ENCODE measurements at places on chromosomes 16 and 17.

- DNase-seq = no peak
Measured at GRCh38 chr16:17273142-17273561, 197.6 kb downstream of the XYLT1 start.

DNA sequence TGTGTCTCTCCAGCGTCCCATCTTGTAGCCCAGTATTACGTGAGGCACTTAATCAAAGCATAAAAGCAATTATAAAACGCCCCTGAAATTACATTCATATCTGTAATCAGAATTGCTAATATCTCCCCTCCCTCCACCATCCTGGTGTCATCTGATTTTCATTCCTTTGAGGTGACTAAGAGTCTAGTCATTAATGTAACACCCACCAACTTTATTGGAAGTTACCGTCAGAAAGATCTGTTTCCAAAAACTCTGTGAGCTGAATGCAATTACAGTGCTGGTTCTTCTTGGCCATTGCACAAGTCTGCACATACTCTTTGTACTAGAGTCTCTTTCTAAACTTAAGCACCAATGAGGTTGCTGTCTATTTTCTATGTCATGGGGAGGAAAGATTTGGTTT, 12.5 kb upstream of the MAF start:
- DNase-seq = no peak

GRCh38 chr16:23700509-23700908, 12.5 kb downstream of the ERN2 start:
- DNase-seq = no peak

DNA sequence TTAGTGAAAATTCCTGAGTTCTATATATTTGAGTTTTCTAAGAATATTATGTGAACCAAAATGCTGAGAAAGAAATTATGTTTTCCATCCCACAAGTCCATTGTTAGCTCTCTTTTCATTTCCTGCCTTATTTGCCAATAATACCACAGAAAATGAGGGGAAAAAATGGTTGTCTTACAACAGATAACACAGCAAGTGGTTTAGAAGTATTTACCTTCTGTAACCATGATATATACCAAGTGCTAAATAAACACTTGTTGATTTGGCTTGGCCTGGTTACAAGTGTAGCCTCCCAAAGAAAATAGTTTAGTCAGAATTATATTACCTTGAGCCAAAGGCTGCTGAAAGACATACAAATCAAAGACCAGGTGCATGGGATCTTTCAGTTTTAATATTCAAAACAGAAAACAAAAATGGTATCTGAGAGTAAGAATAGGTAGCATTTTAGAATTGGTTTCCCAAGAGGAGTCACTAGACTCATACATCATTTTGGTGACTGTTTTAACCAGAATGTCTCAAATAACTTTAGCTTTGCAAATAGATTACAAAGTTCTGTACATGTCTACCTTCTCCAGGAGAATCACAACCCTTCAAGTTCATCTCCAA, 439.8 kb upstream of the DYNLRB2 start:
- DNase-seq = peak; percentile 40

GRCh38 chr16:58634265-58634802, 4.7 kb upstream of the CNOT1 start:
- no peak for DNase-seq

DNA sequence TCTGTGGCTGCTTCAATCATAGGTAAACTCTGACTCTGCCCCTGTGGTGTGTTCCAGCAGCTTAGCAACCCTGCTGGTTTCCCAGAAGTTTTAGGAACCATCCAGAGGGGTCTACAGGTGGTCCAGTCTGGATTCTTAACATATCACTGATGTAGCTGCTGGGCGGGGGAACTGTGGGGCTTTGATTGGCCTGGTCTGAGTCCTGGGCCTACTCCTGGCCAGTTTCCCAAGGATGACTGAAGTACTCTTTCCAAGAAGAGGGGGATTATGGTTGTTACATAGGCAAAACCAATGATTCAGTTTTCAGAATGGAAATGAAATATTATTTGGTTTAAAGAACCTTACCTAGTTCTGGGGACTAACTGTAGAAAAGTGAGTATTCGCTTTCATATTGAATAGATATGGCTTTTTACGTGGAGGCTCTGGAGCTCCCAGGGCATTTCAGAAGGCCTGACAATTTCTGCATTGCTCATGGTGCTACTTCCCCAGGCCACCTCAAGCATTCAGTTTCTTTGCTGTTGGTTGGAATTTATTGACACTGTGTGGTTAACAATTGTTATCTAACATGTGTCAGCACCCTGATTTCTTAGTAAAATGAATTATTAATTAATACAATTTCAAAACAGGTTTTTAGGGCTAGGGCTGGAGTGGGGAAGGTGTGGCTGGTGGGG, 38.4 kb downstream of the EPN2 start:
- DNase-seq = no peak

- DNase-seq = no peak
Measured at GRCh38 chr17:27808628-27809027, 8.3 kb upstream of the NOS2 start.

GRCh38 chr17:78231991-78232858, 794 bp downstream of the TMEM235 start:
- DNase-seq = no peak

DNA sequence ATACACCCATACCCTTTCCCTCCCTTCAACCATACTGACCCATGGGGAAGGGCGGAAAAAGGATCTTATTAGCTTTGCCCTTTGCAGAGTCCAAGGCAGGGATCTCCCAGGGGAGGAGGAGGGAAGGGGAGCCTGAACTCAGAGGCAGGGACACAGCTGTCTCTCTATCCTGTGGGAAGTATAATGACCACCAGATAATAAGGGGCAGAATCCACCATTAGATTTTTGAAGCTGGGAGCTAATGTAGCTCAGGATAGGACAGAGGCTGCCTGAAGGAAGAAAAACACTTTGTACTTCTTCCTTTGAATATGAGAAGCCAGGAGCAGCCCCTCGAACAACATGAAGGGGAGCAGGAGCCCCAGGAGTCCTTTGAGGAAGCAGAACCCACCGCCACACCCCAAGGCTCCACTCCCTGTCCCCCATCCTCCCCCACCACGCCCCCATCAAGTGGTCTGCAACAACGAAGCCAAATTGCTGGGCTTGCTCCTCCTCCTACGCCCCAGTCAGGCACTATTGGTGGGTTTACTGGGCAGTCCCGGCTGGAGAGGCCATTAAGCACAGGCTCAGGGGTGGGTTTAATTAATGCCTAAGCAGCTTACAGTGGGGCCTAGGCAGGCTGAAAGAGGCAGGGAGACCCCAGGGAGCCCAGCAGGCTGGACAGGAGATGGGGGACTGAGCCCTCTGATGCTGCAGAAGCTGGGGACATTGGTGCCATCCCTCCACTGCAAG, 5.3 kb downstream of the MPP2 start:
- DNase-seq = no peak

GRCh38 chr16:19861811-19862327, 22.8 kb downstream of the GPRC5B start:
- no peak for DNase-seq

DNA sequence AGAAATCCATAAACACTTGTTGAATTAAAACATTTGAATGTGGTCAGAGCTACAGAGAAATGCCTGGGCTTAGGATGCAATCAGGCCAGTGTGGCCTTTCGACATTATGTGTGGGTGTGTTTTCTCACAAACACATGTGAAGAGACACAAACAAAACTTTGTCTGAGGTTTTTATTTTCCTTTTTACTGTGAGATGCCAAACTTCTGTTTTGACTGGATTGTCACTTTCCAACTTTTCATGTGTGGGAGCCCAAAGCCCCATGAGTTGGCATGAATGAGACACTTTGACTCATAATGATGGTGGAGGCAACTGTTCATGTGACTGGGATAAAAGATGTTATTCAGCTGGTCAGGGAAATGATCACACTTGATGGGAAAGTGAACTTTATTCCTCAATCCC, 71.9 kb upstream of the GAS7 start:
- DNase-seq = no peak

DNA sequence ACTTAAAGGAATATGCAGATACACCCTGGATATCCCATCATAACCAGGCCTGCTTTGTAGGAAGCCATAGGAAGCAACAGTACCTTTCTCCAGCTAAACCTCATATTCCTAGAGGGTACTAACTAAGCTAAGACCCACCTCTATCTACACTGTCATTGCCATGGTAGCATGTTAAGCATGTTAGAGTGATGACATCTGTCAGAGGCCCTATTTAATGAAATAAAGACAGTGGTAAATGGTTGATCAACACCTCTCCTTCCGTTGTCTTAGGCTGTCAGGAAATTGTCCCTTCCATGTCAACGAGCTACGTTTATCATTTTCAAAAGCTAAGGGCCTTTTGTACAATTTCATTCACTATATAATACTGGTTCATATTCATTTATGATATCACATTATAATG, 251.1 kb upstream of the PSMD7 start:
- no peak for DNase-seq

GRCh38 chr16:82506692-82507670, 119.8 kb upstream of the CDH13 start:
- peak; percentile 38 for DNase-seq

DNA sequence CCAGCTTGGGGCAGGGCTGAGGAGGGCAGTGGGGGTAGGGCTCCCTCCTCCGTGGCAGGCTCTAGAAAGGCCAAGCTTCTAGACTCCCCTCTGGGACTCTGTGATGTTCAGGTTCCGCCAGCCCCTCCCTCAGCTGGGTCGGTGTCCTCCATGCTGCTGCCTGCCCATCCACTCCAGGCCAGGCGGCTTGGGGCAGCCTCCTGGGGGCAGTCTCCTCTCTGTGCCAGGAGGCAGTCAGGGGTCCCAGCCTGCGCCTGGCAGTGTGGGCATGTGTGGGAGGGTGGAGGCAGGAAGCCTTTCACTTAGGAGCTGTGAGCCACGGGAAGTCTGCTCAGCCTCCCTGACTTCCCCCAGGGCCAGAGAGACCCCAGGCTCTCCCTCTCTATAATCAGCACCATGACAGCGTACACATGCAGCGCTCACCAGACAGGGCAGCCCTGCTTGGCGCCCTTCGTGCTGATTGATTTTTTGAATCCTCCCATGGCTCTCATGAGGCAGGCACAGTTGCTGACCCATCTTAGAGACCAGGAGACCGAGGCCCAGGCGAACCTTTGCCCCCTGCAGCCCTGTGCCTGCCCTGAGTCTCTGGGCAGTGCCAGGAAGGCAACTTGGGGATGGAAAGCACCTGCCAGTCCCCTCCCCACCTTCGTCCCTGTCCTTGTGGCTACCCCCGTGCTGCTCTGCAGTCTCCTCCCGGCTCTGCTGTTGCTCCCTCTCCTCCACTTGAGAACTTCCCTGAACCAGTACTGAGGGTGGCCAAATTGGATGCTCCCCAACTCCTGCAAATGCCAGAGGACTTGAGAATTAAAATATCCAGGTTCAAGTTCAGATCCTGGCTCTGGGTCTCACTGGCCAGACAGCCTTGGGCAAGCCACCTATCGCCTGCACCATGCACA, 234.7 kb upstream of the GSE1 start:
- no peak for DNase-seq

GRCh38 chr16:15435216-15435864, 952 bp downstream of the BMERB1 start:
- DNase-seq = no peak

GRCh38 chr17:39737760-39738567, at the start of gene GRB7:
TSS of gene GRB7 (plus strand) at chr17:39737938. CDS start at chr17:39742302, 4,364 bp downstream.
- peak; percentile 52 for DNase-seq

- DNase-seq = no peak
Measured at GRCh38 chr17:3724378-3725077, 825 bp downstream of the HASPIN start.

GRCh38 chr16:88656291-88656980, 5.6 kb upstream of the CYBA start:
- DNase-seq = no peak

DNA sequence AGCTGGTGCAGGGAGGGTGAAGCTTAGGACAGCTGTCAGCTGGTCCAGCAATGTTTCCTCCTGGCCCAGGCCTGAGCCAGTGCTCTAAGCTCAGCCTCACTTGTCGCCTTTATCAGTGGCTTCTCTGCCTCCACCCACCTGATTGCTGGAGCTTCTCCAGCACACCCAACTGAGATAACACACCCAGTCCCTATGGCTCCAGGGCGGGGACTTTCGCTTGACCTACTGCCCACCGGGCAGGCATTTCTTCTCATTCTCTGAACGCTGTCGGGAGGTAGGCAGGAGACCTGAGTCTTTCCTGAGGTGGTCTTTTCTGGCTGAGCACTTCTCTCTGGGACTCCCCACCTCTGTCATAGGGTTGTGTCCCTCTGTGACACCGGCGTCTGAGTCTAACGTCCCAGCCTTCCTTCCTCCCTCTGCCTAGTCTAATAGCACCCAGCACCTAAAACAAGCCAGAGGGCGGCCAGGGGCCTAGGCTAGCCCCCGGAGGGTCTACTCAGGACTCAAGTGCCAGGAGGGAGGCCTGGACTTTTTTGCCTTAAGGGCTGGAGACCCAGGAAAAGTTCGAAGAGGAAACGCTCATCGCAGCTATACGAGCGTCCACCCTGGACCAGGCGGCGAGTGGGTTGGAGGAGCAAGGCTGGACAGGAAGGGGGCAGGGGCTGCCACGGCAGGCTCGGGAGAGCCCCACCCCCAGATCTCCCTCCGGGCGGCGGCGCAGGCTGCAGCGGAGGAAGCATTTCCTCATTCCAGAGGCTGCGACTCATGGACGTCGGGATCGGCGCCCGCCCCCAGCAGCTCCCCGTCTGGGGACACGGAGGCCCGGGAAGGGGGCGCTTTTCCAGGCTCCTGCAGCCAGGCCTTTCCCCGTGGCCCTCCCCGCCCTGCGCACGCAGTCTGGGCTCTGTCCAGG, 756 bp downstream of the TAX1BP3 start:
- DNase-seq = no peak

DNA sequence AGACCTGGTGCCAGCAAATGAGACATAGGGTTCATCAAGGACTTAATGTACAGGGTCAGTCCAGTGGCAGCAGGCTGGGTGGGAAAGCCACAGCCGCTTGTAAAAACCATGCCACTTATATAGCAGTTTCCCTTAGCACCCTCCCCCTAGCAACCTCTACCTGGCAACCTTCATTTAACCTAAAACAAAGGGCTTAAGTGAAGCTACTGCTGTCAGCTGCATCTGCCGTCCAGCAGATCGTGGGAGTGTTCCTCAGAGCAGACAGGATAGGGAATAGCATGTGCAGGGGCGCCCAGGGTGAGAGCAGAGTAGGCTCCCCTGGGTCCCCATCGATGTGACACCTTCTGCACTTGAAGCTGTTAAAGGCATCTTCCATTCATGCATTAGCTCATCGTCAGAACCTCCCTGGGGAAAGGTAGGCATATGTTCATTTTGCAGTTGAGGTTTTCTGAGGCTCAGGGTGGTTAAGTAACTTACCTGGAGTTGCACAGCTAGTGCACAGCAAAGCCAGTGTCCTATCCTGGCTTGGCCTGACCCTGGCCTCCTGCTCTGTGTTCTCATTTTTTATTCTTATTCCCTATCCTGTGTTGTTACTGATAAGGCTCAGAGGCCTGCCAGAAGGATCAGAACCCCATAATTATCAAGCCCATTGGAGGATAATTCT, 112.5 kb downstream of the SOCS1 start:
- no peak for DNase-seq

Data from NCI-H2029 treated with DMSO at 0.1 percent for 48 hours (cell line).